ENCODE measurements at places on chromosomes 3 and 15. TPM values are rescaled to one million over a fixed set of nuclear protein-coding genes. Genes with fewer than 3 reads are reported as not detected.
A peak's percentile ranks its signal among the peaks of the same experiment; 100 is the strongest.

IL17RD gene
- not detected for polyA plus RNA-seq

DNA sequence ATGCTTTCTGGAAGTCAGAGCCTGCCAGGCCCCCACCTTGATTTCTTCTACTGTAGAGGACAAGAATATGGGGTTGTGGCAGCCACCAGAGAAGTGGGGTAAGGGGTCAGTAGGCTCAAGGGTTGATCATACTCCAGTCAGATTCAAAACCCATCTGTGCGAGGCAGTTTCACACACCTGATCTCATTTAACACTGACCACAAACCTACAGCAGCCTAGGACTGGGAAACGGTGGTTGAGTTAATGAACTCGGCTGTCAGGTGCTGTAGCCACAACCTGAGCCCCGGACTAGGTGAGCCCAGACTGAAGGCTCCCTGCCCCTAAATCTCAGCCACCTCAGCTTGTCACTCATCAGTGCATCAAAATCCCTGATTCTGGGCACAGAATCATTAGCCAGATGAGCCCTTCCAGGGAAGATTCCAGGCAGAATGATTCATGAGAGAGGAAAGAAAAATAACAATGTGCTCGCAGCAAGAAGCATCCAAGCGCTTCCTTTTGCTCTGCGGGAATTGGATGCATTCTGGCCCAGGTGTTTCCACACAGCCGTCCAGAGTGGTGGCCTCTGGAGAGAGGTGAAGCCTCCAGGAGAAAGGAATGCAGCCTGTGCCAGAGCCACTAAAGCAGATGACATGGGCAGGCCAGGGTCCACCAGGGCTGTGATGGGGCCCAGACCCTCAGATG is 102.1 kb downstream of the SRGAP3 start:
- no peak for DNase-seq

- no peak for DNase-seq
These were observed 2.9 kb downstream of the CCRL2 start for GRCh38 chr3:46409739-46410489.

MYO5A gene
- 0.09 TPM for polyA plus RNA-seq

ARNT2 gene
- polyA plus RNA-seq: not detected

DNA sequence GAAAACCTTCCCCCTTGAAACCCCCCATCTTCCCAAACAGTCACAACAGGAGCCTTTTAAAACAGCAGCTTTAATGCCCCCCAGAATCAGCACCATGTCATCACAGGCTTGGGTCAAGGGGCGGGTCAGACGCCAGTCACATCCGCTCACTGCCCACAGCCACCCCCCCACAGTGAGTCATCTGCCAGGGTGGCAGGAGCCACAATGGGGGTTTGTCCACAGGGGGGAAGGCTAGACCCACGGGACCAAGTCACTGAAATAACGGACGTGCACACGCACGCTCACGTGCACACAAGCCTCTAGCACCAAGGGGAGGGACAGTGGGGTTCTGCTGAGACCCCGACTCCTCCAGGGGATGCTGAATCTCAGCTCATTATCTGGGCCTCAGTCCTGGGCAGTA is 441 bp upstream of the UCN2 start:
- no peak for DNase-seq

- no peak for DNase-seq
These were observed at the start of gene P2RY14 for GRCh38 chr3:151278230-151278629. TSS of gene P2RY14 (minus strand) at chr3:151278542. CDS start at chr3:151214316, 64,226 bp downstream.

DNA sequence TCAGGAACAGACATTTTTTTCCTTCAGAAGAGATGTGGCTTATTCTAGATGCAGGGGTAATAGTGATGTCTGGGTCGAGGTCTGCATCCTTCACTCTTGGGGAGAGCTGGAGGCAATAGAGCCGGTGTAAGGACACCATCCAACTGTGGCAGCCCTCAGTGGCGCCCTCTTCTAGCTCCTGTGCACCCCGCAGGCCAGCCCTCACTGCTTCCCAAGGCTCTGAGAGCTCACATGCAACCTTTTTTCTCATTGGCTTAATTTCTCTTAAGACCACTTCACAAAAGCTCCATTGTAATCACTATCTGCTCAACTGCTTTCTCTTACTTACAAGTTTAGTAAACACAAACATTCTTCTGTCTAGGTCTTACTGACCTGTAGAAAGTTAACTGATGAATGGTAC is 3.9 kb upstream of the VPS8 start:
- no peak for DNase-seq

GRCh38 chr3:149267565-149267964 is 45.9 kb upstream of the CP start:
- DNase-seq: no peak

DNA sequence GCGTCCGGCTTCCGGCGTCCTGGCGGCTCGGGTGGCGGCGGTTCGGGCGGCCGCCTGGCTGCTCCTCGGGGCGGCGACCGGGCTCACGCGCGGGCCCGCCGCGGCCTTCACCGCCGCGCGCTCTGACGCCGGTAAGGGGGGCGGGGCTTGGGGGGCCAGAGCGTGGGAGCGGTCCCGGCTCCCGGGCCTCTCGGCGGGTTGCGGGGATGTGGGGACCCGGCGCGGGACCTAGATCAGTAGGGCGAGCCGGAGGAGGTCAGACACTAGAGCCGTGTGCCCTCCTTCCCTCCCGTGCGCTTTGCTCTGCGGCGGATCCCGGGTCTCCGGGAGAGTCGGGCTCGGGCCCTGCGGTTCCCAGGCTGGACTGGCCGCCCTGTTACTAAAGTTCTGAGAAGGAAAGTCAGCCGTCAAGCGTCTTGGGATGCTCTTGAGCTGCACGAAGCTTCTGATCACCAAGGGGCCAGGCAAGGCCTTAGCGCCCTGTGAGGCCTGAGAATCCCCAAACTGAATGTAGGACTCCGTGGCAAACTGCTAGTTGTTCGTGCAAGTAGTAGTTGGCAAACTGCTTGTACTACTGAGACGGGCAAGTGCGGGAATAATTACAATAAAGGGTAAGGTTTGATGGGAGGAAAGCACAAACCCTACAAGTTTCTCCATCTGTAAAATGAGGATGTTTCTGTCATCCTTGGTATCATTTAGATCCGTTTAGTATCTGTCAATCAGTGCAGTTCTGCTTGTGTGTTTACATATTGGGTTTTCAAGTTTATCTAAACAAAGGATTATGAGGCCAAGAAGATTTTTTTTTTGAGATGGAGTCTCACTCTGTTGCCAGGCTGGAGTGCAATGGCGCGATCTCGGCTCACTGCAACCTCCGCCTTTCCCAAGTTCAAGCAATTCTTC is 587 bp downstream of the PIGX start:
- no peak for DNase-seq

GRCh38 chr3:118636841-118637240 is 397.8 kb downstream of the IGSF11 start:
- peak; percentile 2 for DNase-seq

GRCh38 chr3:4071481-4072184 is 231.5 kb upstream of the SETMAR start:
- DNase-seq: no peak

AGTR1 gene
- not detected for polyA plus RNA-seq

ZNF660 gene
- polyA plus RNA-seq: 0.19 TPM

CP gene
- 0.30 TPM for polyA plus RNA-seq

DNA sequence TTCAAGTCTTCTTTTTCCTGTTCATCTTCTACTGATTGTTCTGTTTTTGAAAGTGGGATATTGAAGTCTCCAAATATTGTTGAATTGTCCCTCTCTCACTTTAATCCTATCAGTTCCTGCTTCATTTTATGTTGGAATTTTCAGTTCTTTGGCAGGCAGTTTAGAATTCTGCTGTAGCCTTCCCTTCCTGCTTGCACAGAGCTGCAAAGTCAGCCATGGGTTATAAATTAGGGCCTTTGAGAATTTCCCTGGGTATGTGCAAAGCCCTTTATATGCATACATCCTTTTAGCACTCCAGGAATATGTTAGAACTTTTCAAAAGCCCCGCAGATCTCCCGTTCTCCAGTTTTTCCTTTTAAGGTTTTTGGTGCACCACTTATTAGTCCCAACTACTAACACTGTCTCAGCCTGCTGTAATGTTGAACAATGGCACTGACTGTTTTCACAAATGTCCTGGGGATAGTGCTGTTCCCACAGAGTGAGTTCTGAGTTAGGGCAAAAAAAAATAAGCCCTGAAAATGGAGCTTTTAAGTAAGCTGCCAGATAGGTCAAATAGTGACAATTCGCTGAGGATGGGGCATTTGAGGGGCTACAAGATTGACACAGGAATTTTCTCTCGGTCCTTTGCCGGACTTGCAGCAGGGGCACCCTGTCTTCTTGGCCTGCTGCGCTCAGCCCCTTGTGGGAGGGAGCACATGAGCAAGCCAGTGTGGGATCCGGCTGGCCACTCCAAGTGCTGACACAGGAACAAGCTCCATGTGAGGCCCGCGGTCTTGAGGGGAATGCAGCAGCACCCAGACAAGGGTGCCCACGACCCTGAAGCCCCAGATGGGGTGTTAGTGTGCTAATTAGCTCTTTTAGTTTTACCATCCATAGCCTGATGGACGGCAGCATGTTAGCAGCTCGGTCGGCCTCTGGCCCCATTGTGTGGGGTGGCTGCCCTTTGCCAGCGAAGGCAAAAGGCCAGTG is 96.0 kb downstream of the VPS8 start:
- DNase-seq: no peak

DNA sequence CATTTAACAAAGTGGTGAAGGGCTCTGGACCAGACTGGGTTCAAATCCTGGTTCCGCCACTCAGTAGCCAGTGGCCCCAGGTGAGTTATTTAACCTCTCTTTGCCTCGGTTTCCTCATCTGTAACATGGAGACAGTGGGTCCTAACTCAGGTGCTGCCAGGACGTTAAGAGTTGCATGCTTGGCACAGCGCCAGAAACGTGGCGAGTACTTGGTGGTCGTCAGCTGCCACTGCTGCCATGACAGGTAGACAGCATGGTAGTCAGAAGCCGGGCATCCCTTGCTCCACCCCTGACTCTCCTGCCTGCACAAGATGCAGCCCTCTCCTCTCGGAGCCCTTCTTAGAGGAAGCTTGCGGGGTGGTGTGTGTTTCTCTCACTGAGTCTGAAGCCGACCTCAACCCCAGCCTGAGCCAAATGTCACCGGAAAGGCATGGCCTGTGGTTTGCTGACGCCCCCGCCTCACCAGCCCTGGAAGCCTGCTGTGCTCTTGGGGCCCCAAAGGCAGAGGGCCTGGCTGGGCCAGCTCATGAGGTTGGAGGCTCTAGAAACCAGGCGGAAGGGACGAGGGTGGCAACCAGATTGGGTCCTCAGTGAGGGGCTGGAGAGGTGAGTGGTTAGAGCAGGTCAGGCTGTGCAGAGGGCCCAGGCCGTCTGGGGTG is 160.8 kb upstream of the TLE3 start:
- DNase-seq: no peak

GRCh38 chr3:119084371-119085069 is 49.9 kb upstream of the IGSF11 start:
- no peak for DNase-seq

GRCh38 chr3:37096288-37096687 is 78.1 kb downstream of the LRRFIP2 start:
- DNase-seq: no peak

DNA sequence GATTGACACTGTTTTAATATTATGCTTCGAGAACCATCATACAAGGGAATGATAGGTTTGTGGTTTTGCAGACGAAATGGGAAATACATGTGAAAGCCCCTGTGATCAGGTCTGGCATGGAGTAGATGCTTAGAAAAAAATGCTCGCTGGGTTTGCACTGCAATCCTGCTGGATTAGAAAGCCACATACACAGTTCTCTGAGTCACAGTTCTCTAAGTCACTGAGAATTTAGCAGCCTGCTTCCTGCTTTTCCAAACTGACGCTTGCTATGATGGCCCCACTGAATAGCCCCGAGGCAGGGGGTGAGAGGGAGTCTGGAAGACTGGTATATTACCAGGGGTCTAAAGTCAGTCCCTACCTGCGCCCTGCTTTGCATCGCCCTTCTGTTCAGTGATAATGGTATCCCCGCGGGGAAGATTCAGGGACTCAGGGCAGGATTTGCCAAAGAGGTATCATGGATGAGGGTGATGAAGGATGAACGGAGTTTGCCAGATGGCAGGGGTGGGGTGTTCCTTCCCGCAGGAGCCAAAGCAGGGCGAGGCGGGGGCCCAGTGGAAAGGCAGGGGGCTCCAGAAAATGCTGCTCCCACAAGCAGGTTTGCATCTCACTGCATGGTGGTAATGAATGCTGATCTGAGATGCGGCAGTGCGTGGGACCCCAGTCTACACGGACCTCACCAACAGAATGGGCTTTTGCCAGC is 82.3 kb downstream of the IQSEC1 start:
- no peak for DNase-seq

ZNF80 gene
- polyA plus RNA-seq: not detected

SAMMSON gene
- 2.2 TPM for polyA plus RNA-seq

DNA sequence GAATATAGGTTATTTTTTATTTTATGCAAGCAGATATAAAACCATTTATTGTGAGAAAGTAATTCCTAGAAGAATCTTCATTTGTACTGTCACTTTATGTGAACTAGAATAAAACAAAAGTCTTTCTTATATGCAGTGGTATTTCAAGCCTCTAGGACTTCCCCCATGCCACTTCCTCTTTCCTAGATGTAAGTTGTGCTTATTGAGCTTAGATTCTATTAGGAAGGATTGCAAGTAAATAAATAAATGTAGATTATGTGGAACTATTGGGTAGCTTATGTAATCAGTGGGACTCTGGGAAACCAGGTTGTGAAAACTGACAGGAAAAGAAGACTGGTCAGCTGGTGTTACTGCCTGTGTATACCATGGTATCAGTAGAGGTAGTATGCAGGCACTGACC is 169.7 kb downstream of the RSRC1 start:
- no peak for DNase-seq

RTP3 gene
- polyA plus RNA-seq: not detected

- no peak for DNase-seq
These were observed 1080.8 kb downstream of the TUSC7 start for GRCh38 chr3:117790235-117790987.

TTC21A gene
- polyA plus RNA-seq: 0.93 TPM

DNA sequence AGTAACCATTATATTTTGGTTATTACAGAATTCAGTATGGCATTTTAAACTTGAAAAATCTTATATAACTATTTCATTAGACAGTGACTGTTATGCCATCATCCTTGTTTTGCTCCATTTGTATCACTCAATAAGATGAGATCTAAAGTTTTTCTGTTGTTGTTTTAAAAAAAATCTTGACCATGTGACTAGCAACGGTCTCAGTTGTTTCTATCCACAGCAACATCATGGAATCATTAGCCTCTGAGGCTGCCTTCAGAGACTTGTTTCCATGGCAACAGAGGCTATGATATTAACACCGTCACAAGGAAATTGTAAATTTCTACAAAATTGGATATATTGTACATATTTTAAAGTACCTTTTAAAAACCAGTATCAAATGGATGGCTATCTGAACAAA is 129.8 kb downstream of the DLG1 start:
- DNase-seq: peak; percentile 47

- no peak for DNase-seq
These were observed 105.3 kb downstream of the LSM3 start for GRCh38 chr3:14283813-14284438.

- DNase-seq: no peak
These were observed 93.9 kb upstream of the BHLHE40 start for GRCh38 chr3:4885316-4885715.

BCL2A1 gene
- polyA plus RNA-seq: 0.66 TPM

GRCh38 chr3:131630807-131631206 is 128.0 kb upstream of the MRPL3 start:
- no peak for DNase-seq

CPA3 gene
- not detected for polyA plus RNA-seq
